Caco-2 (cell line): ENCODE measurements at places on chromosomes 3 and 15. TPM values are rescaled to one million over a fixed set of nuclear protein-coding genes. Genes with fewer than 3 reads are reported as not detected.

GRCh38 chr15:41882689-41883483 lies 11.0 kb downstream of the SPTBN5 start:
- DNase-seq = no peak

Gene ETFA
- 241 and 260 TPM in 2 replicates for total RNA-seq

Gene ITIH3
- total RNA-seq = 0.23 and 0.27 TPM in 2 replicates

DNA sequence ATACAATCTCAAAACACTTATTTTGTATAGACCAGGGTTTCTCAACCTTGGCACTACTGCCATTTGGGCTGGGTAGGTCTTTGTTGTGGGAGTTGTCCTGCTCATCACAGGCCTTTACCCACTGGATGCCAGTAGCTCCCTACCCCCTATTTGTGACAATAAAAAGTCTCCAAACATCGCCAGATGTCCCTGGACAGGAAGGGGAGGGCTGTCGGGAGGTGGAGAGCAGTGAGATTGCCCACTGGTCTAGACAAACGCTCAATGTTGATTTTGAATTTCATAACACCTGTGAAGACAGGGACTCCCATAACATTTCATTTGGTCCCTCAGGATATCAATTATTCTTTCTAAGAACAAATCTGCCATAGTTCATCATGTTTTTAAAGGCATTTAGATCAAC lies 151.7 kb upstream of the PTPRG start:
- DNase-seq = no peak

GRCh38 chr15:68823561-68823960 lies 2.9 kb upstream of the ANP32A start:
- no peak for DNase-seq
